CD4-positive, CD25-positive, alpha-beta regulatory T cell (primary cell): ENCODE measurements at places on chromosomes 6 and 20. TPM values are rescaled to one million over a fixed set of nuclear protein-coding genes. Genes with fewer than 3 reads are reported as not detected.

DNA sequence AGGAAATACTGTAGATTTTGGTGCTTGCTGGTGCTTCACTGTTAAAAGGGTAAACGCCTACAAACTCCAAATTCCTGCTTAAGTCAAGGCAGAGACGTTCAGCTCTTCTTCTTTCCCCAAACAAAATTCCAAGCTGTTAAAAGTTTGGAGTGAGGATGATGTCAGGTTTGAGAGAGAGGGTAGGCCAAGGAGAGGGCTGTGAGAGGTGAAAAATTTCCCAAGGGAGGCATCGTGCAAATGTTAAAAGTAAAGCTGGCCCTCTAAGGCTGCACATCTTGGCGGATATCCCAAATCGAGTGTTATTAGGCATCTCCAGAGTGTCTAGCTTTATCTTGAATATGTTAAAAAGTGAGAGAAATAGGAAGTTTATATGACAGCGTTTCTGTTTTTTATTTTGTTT is 651.8 kb downstream of the QKI start:
- H3K27me3 ChIP-seq: no peaks in the 10 kb centered on the region
- no peak for DNase-seq
- no peak overlapping the region for H3K27ac ChIP-seq
- no peaks in the 10 kb centered on the region for H3K4me1 ChIP-seq
- no peak overlapping the region for H3K4me3 ChIP-seq
- H3K36me3 ChIP-seq: no peaks in the 10 kb centered on the region

Gene DEFB129
- polyA plus RNA-seq: not detected

- no peaks in the 10 kb centered on the region for H3K4me1 ChIP-seq
- H3K4me3 ChIP-seq: no peak overlapping the region
- no peak overlapping the region for H3K27ac ChIP-seq
- H3K27me3 ChIP-seq: no peaks in the 10 kb centered on the region
- no peaks in the 10 kb centered on the region for H3K36me3 ChIP-seq
- no peak for DNase-seq
Observed at GRCh38 chr6:88561034-88561953, 395.1 kb upstream of the CNR1 start.

- DNase-seq: no peak
- H3K36me3 ChIP-seq: peaks cover 9% of the 10 kb centered on the region
- H3K27me3 ChIP-seq: no peaks in the 10 kb centered on the region
- H3K27ac ChIP-seq: no peak overlapping the region
- H3K4me1 ChIP-seq: no peaks in the 10 kb centered on the region
- H3K4me3 ChIP-seq: no peak overlapping the region
Observed at GRCh38 chr20:44302026-44302669, 8.9 kb downstream of the FITM2 start.

GRCh38 chr6:11736601-11737000 is 42.0 kb downstream of the ADTRP start:
- H3K4me1 ChIP-seq: peaks cover 16% of the 10 kb centered on the region
- no peaks in the 10 kb centered on the region for H3K27me3 ChIP-seq
- no peak for DNase-seq

Gene ISM1
- polyA plus RNA-seq: 2.4 TPM

Gene SIRPD
- polyA plus RNA-seq: not detected

- no peak for DNase-seq
- no peak overlapping the region for H3K4me3 ChIP-seq
- no peaks in the 10 kb centered on the region for H3K4me1 ChIP-seq
Observed at GRCh38 chr6:13990796-13991195, 66.0 kb downstream of the RNF182 start.

Gene COL9A1
- polyA plus RNA-seq: not detected

DNA sequence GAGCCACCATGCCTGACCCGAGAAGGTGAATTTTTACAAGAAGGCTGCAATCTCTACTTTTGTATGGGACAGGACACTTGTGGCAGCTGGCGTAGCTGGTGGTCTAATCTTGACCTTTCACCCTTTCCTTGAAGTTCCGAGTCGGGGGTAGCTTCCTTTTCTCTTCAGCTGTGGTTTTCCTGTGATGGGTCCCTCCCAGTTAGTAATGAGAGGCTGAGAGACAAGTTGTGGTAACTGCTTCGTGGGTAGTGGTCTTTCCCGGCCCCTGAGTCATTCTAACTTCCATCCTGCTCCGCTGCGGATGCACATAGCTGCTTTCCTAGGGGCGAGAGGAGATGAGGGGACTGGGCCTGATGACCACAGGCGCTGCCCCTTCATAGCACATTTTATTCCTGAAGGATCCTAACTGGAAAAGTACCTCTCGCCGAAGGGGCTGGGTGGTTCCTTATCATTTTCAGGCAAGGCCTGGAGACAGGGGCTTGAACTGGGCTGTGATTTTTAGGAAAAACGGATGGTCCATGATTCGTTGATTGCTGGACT is 3.1 kb downstream of the SYNJ2 start:
- H3K36me3 ChIP-seq: no peaks in the 10 kb centered on the region
- no peak for DNase-seq
- peaks cover 43% of the 10 kb centered on the region for H3K4me1 ChIP-seq
- no peaks in the 10 kb centered on the region for H3K27me3 ChIP-seq

- H3K4me3 ChIP-seq: peak overlapping the region; percentile 66
- no peak overlapping the region for H3K27ac ChIP-seq
- peaks cover 12% of the 10 kb centered on the region for H3K4me1 ChIP-seq
- H3K36me3 ChIP-seq: no peaks in the 10 kb centered on the region
- peak; percentile 42 for DNase-seq
Observed at GRCh38 chr20:38674092-38674764, 50.1 kb upstream of the SLC32A1 start.

Gene PLCB1
- not detected for polyA plus RNA-seq

Gene HLA-G
- 1.0 TPM for polyA plus RNA-seq

DNA sequence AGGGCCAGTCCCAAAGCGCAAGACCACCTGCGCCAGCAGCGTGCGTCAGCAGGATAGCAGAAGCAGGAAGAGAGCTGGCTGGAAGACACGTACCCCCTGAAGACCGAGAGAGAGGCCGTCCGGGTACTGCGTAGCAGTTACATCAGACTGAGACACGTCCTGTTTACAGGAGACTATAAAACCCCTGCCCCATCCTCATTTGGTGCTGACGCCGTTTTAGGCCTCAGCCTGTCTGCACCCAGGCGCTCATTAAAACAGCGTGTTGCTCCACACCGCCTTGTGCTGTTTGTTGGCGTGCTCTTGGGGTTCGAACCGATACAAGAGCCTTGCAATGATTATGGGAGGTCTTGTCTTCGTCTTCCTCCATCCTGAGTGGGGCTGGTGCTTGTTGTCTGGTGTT is 31.8 kb upstream of the ULBP3 start:
- no peak overlapping the region for H3K4me3 ChIP-seq
- H3K36me3 ChIP-seq: no peaks in the 10 kb centered on the region
- no peak overlapping the region for H3K27ac ChIP-seq
- H3K27me3 ChIP-seq: peaks cover 1% of the 10 kb centered on the region

- peaks cover 32% of the 10 kb centered on the region for H3K4me1 ChIP-seq
- H3K36me3 ChIP-seq: no peaks in the 10 kb centered on the region
- H3K27ac ChIP-seq: peak overlapping the region; percentile 83
- H3K27me3 ChIP-seq: no peaks in the 10 kb centered on the region
- DNase-seq: no peak
Observed at GRCh38 chr6:145814035-145814500, 527 bp downstream of the FBXO30 start.

- no peak overlapping the region for H3K4me3 ChIP-seq
- H3K27ac ChIP-seq: no peak overlapping the region
- no peak for DNase-seq
- H3K4me1 ChIP-seq: no peaks in the 10 kb centered on the region
Observed at GRCh38 chr20:14838663-14839628, 501.5 kb upstream of the FLRT3 start.

DNA sequence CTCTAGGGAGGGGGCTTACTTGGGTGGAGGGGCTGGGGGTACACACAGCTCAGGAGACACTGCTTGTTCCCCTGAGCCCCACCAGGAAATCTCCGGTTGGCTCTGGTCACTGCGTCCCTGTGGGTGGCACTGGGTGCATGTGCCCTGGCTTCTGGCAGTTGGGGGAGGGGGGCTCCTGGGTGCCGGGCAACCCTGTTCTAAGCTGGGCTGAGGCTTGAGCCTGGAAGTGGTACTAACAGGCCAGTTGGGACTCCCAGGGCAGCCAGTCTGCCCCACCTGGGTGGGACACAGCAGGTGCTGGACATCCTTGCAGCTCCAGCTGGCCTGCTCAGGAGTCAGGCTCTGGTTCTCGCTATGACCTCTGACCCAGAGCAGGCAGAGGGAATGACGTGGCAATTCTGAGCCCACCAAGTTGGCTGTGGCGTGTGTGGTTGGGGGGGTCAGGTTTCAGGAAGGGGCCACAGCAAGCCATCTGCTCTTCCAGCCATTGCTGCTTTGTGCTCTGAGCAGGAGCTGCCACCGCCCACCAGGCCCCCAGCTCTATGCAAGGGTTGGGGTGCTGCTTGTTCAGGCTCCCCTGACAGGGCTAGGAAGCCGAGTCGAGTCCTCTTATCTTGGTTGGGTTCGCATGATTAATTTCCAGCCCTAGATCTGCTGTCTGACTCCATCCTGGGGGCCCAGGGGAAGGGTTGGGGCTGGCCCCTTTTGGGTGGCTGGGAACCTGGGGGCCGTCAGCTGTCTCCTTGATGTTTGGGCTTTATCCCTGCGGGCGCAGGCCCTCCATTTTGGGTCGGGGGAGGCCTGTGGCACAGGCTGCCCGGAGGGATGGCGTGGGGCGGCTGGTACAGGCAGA is 590 bp downstream of the C20orf204 start:
- peaks cover 15% of the 10 kb centered on the region for H3K36me3 ChIP-seq
- no peaks in the 10 kb centered on the region for H3K27me3 ChIP-seq
- no peak overlapping the region for H3K4me3 ChIP-seq
- no peak for DNase-seq
- H3K4me1 ChIP-seq: peaks cover 72% of the 10 kb centered on the region

DNA sequence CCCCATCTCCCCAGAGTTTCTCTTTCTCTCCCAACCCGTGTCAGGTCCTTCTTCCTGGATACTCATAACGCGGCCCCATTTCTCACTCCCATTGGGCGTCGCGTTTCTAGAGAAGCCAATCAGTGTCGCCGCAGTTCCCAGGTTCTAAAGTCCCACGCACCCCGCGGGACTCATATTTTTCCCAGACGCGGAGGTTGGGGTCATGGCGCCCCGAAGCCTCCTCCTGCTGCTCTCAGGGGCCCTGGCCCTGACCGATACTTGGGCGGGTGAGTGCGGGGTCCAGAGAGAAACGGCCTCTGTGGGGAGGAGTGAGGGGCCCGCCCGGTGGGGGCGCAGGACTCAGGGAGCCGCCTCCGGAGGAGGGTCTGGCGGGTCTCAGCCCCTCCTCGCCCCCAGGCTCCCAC is at the start of gene HLA-F:
Gene HLA-F, plus strand, starts transcription at position 173 of the 404 bp plus-strand sequence. Its CDS starts 30 bp downstream, at position 203.
- DNase-seq: peak; percentile 90
- H3K36me3 ChIP-seq: peaks cover 40% of the 10 kb centered on the region
- peaks cover 43% of the 10 kb centered on the region for H3K4me1 ChIP-seq
- peak within 1 kb of the TSS; percentile 95 for H3K4me3 ChIP-seq
- peak within 1 kb of the TSS; percentile 98 for H3K27ac ChIP-seq

- no peak for DNase-seq
- H3K4me1 ChIP-seq: no peaks in the 10 kb centered on the region
- H3K36me3 ChIP-seq: no peaks in the 10 kb centered on the region
- no peak overlapping the region for H3K27ac ChIP-seq
- peaks cover 19% of the 10 kb centered on the region for H3K27me3 ChIP-seq
Observed at GRCh38 chr6:117919275-117919674, 12.2 kb downstream of the SLC35F1 start.

- DNase-seq: no peak
- H3K4me3 ChIP-seq: no peak overlapping the region
- no peaks in the 10 kb centered on the region for H3K4me1 ChIP-seq
- H3K36me3 ChIP-seq: no peaks in the 10 kb centered on the region
- H3K27ac ChIP-seq: no peak overlapping the region
Observed at GRCh38 chr20:33284937-33285336, 1.9 kb downstream of the BPIFB1 start.
